ENCODE measurements at places on chromosomes 1 and 21. TPM values are rescaled to one million over a fixed set of nuclear protein-coding genes. Genes with fewer than 3 reads are reported as not detected.
A peak's percentile ranks its signal among the peaks of the same experiment; 100 is the strongest.

KCNT2 gene
- total RNA-seq: 0.25 TPM

NGF gene
- 1.3 TPM for total RNA-seq

GRHL3 gene
- total RNA-seq: not detected

TRIM33 gene
- total RNA-seq: 14.7 TPM

HJV gene
- not detected for total RNA-seq

RCSD1 gene
- 2.3 TPM for total RNA-seq

OR6N1 gene
- total RNA-seq: not detected

TRAF3IP3 gene
- total RNA-seq: not detected

PAPPA2 gene
- 1.2 TPM for total RNA-seq

OR2M2 gene
- total RNA-seq: not detected

DNA sequence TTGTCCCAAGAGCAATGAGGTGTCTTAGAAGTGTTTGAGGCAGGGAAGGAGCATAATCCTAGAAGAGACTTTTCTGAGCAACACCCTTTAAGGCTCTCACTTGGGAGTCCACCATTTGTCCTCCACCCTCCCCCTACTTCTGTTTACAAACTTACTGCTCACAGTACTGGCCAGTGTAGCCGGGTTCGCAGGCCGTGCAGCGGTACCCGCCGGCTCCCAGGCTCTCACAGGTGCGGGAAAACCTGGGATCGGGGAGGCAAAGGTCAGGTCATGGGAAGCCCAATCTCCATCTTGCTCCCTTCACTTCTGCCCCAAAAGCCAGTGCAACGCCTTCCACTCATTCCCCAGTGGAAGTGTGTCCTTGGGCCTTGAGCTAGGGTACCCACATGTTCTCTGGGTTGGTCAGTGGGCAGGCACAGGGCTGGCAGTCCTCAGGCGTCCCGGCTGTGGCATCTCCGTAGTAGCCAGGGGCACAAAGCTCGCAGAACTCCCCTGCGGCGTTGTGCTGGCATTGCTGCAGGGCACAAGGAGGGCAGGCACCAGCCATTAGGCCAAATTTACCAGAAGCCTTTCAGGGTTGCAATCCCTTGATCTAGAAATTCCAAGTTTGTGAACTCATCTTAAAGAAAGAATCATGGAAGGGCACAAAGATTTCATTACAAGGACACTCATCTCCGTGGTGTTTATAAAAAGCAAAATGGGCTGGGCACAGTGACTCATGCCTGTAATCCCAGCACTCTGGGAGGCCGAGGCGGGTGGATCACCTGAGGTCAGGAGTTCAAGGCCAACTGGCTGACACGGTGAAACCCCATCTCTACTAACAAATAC lies 49.8 kb downstream of the LDLRAD2 start:
- peak; percentile 91 for DNase-seq
- H3K27me3 ChIP-seq: no peaks in the 10 kb centered on the region
- H3K36me3 ChIP-seq: peaks cover 78% of the 10 kb centered on the region
- H3K4me3 ChIP-seq: no peak overlapping the region
- H3K27ac ChIP-seq: peak overlapping the region; percentile 78
- H3K4me1 ChIP-seq: peaks cover 21% of the 10 kb centered on the region

DNA sequence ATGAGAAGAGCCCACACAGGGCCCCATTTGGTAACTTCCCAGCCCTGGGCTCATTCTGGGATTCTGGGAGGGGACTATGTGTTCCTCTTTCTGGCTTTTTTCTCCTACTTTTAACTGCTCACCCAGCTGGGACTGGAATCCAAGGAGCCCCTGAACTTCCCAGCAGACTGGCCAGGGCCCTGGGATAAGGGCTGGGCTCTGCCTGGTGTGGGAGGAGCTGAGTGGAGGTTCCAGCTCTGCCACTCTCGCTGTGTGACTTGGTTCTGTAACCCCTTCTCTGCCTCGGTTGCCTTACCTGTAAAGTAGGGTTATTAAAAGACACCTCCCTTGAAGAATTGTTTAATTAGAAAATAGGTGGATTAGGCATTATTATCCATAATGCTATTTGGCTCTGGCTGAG lies 19.6 kb upstream of the EPB41 start:
- H3K27ac ChIP-seq: no peak overlapping the region
- H3K4me1 ChIP-seq: no peaks in the 10 kb centered on the region

DNA sequence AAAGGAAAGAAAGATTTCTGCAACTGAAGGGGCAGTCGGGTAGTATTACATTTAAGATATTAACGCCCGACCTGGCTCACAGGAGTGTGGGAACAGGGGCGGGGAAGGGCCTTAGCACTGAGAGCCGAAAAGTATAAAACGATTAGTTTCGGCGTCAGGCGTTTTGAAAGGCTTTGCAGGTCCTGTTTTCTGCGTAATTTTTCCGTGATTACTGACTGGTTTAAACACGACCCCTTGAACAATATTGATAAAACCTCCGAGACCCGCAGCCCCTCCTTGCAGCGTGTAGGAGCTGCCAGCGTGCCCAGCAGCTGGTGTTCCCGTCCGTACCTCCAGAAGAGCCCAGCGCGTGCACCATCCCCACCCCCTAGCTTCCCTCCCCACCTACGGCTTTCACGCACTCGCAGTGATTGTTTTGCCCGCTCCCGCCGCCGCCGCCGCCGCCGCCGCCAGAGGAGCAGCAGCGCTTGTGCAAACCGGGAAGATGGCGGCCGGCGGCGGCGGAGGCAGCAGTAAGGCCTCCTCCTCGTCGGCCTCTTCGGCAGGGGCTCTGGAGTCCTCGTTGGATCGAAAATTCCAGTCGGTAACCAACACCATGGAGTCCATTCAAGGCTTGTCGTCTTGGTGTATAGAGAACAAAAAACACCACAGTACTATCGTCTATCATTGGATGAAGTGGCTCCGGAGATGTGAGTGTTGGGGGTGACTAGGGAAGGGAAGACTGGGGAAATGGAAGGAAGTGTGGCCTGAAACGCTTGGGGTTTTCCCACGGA lies 470 bp downstream of the RPRD2 start:
- H3K27me3 ChIP-seq: no peaks in the 10 kb centered on the region
- peak overlapping the region; percentile 46 for H3K4me3 ChIP-seq
- peak overlapping the region; percentile 89 for H3K27ac ChIP-seq
- no peaks in the 10 kb centered on the region for H3K36me3 ChIP-seq
- H3K4me1 ChIP-seq: peaks cover 20% of the 10 kb centered on the region

GRCh38 chr1:40956407-40956806 lies 23.1 kb upstream of the CTPS1 start:
- H3K4me3 ChIP-seq: no peak overlapping the region
- H3K27ac ChIP-seq: no peak overlapping the region
- DNase-seq: no peak
- H3K27me3 ChIP-seq: no peaks in the 10 kb centered on the region
- H3K4me1 ChIP-seq: no peaks in the 10 kb centered on the region

- no peaks in the 10 kb centered on the region for H3K36me3 ChIP-seq
- H3K27me3 ChIP-seq: no peaks in the 10 kb centered on the region
- no peak overlapping the region for H3K4me3 ChIP-seq
- no peak overlapping the region for H3K27ac ChIP-seq
These were observed 354.9 kb downstream of the DPYD start for GRCh38 chr1:97565886-97566285.

- H3K36me3 ChIP-seq: no peaks in the 10 kb centered on the region
- DNase-seq: no peak
- H3K4me1 ChIP-seq: 0 out of 2 replicates have a peak, but pooled peaks cover 4% of the 10 kb centered on the region
- H3K4me3 ChIP-seq: no peak overlapping the region
- peaks cover 5% of the 10 kb centered on the region for H3K27me3 ChIP-seq
These were observed 75.2 kb upstream of the TARDBP start for GRCh38 chr1:10936998-10937901.

DNA sequence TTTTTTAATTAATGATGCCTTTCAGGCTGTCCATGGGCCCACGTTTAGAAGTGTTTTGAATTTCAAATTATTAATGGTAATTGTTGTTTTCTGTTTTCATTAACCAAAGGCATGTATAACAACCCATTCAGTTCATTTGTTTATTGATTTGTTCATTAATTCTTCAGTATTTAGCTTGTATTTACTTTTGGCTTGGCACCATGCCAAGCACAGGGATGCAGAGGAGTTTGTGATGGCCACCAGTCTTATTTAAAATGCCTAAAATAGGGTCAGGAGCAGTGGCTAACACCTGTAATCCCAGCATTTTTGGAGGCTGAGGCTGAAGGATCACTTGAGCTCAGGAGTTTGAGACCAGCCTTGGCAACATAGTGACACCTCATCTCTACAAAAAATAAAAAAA lies 75.3 kb downstream of the ROR1 start:
- no peaks in the 10 kb centered on the region for H3K36me3 ChIP-seq
- no peaks in the 10 kb centered on the region for H3K27me3 ChIP-seq
- 0 out of 2 replicates have a peak, but pooled peaks cover 3% of the 10 kb centered on the region for H3K4me1 ChIP-seq
- no peak for DNase-seq

GRCh38 chr1:81578867-81579266 lies 221.9 kb upstream of the ADGRL2 start:
- H3K27me3 ChIP-seq: no peaks in the 10 kb centered on the region
- H3K27ac ChIP-seq: no peak overlapping the region
- H3K36me3 ChIP-seq: no peaks in the 10 kb centered on the region
- H3K4me3 ChIP-seq: no peak overlapping the region
- no peak for DNase-seq
- H3K4me1 ChIP-seq: no peaks in the 10 kb centered on the region

- H3K36me3 ChIP-seq: no peaks in the 10 kb centered on the region
- H3K4me3 ChIP-seq: no peak overlapping the region
- peak overlapping the region; percentile 77 for H3K27ac ChIP-seq
- peaks cover 46% of the 10 kb centered on the region for H3K4me1 ChIP-seq
These were observed 52.1 kb upstream of the ERRFI1 start for GRCh38 chr1:8078176-8078671.

GRCh38 chr1:21257431-21258135 lies 32.7 kb downstream of the ECE1 start:
- H3K27ac ChIP-seq: no peak overlapping the region
- H3K4me3 ChIP-seq: no peak overlapping the region
- H3K27me3 ChIP-seq: no peaks in the 10 kb centered on the region
- DNase-seq: no peak
- peaks cover 65% of the 10 kb centered on the region for H3K36me3 ChIP-seq

DNA sequence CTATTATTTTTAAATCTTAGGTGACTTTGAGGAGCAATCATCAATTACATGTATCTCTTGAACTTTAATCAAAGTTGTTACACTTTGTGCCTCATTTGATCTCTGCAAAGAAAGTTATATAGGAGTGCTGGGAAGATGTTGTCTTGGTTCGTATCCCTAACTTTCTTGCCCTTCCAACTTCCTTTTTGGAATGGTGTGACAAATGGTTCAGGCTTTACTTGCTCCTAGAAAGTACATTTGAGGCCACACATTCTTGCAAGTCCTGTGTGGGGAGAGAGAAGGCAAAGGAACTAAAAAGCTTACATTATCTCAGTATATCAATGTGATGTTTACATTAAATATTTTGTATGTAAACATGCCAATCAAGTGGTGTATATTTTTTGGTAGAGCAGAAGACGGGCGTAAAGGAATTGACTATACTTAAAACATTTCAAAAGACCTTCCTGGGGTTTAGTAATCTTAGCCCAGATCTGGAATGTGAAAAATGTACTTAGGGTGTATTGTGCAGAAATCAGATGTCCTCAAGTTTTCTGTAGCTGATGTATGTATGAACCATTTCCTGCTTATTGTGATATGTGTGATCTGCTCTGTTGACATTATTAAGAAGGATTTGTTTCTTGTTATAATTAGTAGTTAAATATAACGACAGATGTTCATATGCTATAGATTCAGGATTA lies 59.2 kb downstream of the USP25 start:
- H3K27ac ChIP-seq: no peak overlapping the region
- no peak overlapping the region for H3K4me3 ChIP-seq
- DNase-seq: no peak
- H3K36me3 ChIP-seq: no peaks in the 10 kb centered on the region

GRCh38 chr1:226581650-226582330 lies 33.2 kb downstream of the STUM start:
- H3K36me3 ChIP-seq: no peaks in the 10 kb centered on the region
- H3K4me3 ChIP-seq: no peak overlapping the region
- DNase-seq: no peak
- no peaks in the 10 kb centered on the region for H3K4me1 ChIP-seq

- no peak overlapping the region for H3K27ac ChIP-seq
- no peaks in the 10 kb centered on the region for H3K36me3 ChIP-seq
- DNase-seq: no peak
- peaks cover 32% of the 10 kb centered on the region for H3K4me1 ChIP-seq
These were observed 17.3 kb downstream of the ABCA4 start for GRCh38 chr1:94103608-94104007.

DNA sequence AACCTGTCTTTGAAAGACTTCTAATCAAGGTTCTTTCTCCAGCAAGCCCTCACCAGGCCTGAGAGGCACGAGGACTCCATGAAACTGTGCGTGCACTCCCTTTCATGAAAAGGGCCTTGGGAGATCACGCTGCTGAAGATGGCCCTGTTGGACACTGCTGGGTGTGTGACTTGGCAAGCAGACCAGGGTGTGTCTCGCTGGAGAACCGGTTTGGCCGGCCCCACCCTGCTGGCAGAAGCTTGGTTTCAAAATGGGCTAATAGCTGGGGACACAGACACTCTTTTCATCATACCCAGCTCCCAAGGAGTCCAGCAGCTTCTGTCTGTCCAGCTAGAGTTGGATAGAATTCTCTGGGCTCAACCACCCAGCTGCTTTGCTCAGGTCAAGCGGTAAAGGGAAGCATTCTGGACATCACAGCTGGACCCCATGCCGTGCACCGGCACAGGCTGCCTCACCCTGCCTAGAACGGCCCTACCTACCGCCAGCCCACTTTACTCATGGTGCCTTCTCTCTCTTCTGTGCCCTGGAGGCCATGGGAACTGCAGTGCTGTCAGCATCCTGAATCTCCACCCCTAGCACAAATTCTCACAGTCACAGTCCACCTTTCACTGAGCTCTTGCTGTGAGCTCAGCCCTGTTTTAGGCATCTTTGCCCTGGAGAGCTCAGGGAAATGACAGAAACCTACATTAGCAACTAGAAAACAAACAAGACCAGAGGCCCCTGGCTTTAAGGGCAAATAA lies 24.6 kb downstream of the PKP1 start:
- no peaks in the 10 kb centered on the region for H3K4me1 ChIP-seq
- no peak overlapping the region for H3K27ac ChIP-seq
- peaks cover 7% of the 10 kb centered on the region for H3K27me3 ChIP-seq
- H3K4me3 ChIP-seq: no peak overlapping the region
- no peaks in the 10 kb centered on the region for H3K36me3 ChIP-seq

DNA sequence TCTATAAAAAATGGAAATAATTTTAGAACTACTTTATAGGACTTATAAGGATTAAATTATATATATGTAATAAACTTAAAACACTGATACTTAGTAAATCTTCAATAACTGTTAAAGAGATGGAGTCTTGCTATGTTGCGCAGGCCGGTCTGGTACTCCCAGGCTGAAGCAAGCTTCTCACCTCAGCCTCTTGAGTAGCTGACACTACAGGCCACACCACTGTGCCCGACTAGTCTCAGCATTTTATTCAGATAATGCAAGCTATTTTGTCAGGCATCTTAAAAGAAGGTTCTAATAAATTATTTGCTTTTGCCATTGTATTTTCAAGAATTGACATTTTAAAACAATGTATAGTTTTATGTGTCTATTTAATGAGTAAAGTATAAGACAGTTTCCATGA lies 20.8 kb downstream of the CNST start:
- H3K27ac ChIP-seq: peak overlapping the region; percentile 58
- peaks cover 41% of the 10 kb centered on the region for H3K4me1 ChIP-seq
- DNase-seq: no peak
- H3K27me3 ChIP-seq: no peaks in the 10 kb centered on the region
- no peak overlapping the region for H3K4me3 ChIP-seq
